ENCODE measurements at places on chromosomes 2 and 18.

DNA sequence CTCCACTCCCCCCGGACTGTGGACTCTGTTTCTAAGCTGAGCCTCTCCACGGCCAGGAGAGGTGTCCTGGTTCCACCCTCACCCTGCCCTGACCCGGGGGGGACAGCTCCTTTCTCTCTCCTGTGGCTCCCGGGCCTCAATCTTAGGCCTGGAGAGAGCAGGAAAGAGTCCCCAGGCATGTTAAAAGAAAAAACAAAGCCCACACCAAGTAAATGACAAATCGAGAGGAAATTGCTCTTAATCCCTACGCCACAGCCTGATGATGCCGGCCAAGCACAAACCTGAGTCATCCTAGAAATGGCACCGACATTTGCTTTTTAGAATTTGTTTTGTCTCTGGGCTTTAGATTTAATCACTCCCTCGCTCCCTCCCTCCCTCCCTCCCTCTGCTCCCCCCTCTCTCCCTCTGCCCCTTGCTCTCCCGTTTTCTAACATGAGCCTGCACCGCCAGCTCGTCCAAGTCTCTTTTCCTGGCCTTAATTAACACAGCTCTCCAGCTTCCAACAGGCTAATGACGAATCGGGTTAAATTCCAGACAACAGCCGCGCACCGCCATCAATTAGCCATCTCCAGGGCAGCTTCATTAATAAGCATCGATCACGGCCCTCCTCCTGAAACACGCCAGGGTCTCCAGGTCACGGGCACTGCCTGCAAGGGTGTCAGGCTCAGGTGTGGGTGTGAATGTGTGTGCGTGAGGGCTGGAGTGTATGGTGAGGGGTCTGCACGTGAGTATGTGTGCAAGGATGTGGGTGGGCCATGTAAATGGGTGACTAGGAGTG is 230.8 kb downstream of the CELF4 start:
- DNase-seq, result no peak

- DNase-seq, result no peak
Observed at GRCh38 chr2:114661971-114662939, 219.8 kb downstream of the DPP10 start.

- peak; percentile 32 for DNase-seq
Observed at GRCh38 chr2:222982010-222982908, 69.7 kb upstream of the KCNE4 start.

GRCh38 chr2:157427003-157427921 is 16.6 kb downstream of the CYTIP start:
- DNase-seq, result no peak

DNA sequence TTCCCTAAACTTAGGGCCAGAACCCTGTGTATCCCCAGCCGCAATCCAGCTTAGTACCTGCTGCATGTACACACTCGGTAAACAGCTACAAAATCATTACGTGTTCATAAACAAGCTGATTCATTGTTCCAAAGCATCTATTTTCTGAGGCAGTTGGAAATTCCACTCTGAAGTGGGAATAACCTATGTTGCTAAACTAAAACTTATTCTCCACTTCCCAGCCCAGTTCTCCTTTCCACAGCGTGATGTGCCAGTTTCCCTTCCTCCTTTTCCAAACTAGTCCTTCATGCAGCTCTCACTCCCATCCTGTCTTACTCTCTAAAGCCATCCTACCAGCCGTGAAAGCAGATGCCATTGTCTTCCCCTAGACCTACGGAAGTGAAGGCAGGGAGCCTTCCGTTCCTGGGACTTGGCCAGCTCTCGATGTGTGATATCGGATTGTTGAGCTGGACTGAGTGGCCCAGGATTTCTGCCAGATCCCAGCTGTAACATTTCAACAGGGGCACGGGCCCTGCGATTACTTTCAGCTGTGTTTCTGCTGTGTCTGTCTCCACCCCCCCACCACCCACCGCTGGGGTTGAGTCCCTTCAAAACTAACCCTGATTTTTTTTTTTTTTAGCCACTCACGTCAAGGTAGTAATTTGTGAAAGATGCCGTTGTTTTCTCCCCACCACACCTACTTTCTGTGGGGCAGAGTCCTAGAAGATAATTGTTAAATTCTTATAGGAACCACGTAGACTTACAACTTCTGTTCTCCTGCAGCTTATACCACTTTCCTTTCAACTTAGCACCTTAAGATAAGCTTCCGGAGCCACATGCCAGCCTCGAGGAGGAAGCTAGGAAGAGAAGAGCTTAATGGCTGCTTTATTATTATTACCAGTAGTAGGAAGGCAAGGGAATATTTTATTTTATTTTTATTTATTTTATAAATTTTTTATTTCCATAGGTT is 100.9 kb downstream of the CRIM1 start:
- DNase-seq, result no peak

- DNase-seq, result no peak
Observed at GRCh38 chr2:207505728-207506127, 24.0 kb upstream of the CREB1 start.

DNA sequence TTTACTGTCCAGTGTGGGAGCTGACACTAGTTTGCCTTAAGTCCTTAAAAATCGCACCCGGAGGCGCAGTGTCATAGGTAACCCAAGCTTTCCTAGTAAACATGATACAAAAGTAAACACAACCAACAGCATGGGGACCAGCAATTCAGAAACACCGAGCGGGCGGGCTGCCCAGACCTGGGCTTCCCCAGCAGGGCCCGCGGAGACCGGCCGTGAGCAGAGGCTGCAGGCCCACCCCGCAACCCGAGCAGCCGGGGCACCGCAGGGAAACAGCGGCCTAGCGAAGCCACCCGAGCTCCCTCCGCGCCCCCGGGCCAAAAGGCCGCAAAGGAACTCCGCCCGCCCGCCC is 296 bp downstream of the TTC21B start:
- peak; percentile 28 for DNase-seq

DNA sequence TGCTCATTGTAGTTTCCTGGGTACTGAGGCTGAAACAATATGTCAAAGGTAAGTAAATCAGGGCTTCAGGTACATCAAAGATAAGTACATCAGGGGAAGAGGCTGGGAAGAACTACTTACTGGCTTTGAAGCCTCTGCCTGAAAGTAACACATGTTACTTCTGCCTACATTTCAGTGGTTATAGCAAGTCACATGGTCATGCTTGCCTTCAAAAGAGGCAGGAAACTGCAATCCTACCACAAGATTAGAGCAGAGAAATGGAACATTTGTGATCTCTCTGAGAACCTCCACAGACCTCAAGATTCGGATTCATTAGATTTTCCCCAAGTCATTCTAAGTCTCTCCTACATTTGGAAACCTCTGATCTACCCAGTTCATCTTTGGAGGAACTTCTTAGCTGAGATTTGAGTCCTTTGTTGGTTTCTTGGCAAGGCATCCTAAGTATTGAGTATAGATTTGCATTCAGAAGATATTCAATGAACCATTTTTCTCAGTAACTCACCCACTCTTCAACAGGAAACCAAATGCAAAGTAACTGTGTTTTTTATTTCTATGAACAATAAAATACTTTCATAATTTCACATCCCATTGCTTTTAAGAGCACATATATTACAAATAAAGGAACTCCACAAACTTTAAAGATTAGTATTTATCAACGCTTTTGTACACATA is 48.5 kb upstream of the CCDC195 start:
- no peak for DNase-seq

GRCh38 chr2:149099298-149099697 is 60.8 kb downstream of the LYPD6B start:
- no peak for DNase-seq

- no peak for DNase-seq
Observed at GRCh38 chr2:177724398-177725287, 332.1 kb downstream of the AGPS start.

DNA sequence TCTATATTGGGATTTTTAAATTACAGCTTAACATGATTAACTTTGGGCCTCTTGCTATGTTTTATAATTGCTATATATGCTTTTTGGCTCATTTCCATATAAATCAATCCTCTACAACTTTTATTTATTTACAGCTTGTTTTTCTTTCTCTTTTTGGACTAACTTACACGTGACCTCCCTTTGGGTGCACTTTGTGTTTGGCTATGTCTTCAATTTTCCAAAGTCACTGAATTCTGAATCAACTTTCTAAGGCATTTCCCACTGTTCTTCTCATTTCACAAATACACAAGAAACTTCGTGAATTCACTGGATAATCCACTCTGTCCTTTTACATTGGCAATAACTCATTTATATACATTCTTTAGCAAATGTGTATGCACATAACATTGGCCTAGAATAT is 5.4 kb upstream of the CPS1 start:
- DNase-seq, result no peak

DNA sequence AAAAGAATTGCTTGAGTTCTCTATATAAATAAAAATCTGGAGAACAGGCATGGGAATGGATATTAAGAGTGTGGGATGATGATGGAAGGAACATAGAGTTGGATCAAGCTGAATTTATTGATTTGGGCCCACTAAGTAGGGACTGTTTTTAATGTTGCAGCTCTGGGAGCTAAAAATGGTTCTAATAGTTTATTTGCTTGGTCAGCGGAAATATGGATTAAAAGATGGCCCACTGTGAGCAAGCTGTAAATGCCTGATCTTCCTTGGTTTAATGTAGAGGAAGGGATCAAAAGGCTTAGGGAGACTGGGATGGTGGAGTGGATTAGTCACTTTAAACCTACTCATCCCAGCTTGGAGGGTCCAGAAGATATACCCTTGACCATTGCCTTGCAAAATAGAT is 429.4 kb upstream of the NXPH2 start:
- DNase-seq, result no peak

DNA sequence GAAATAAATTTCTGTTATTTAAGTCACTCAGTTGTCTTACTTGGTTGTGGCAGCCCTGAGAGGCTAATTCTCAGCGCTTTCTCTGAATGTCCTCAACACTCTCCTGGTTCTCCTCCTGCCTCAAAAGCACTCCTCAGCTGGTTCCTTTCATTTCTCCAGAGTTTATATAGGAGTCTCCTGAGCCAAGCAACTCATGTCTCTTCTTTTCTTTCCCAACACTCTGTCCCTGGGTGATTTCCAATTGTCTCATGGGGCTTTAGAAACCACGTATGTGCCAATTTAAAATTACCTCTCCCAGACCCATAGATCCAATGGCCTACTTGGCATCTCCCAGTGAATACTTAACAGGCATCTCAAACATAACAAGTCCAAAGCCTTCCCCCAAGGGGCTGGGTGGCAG is 184.3 kb downstream of the TTC32 start:
- no peak for DNase-seq

DNA sequence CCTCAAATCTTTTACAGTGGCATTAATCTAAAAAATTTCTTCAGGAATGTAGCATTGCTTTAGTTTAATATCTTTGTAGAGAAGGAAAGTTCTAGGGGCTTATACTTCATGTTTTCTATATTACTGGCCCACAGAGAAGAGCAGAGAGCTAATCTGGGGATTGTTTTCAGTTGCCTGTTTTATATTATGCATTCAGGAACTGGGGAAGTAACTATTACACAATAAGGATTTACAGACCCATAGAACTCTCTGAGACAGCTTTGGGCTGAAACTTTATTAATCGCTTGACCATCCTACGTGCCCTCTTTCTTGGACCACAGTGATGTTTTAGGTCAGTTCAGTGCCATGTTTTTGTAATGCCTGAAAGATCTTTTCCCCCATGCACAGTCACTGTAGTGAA is 29.9 kb downstream of the BIRC6 start:
- DNase-seq, result no peak

- no peak for DNase-seq
Observed at GRCh38 chr2:200922439-200922838, 33.3 kb downstream of the NIF3L1 start.

GRCh38 chr18:24319757-24320156 is 77.9 kb downstream of the OSBPL1A start:
- no peak for DNase-seq

DNA sequence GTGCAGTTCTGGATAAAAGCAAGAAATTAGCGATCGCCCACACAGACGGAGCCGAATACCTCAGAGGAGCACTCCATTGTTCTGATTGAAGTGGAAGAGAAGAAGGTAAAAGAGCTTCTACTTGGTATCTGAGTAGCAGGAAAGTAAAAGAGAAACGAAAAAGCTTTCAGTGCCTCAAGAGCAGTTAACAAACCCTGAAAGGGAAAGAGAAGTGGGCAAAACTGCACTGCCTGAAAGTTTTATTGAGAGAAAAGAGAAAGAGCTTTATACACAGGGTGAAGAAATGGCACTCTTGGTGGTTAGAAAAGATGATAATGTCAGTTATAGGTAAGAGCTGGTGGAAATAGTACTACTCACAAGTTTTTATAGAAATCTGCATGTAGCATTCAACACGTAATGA is 192.8 kb downstream of the CDCA7 start:
- DNase-seq, result no peak

- DNase-seq, result no peak
Observed at GRCh38 chr2:238816291-238816690, 31.6 kb upstream of the TWIST2 start.

GRCh38 chr2:69674316-69674670 is 30.8 kb upstream of the AAK1 start:
- DNase-seq, result peak; percentile 87

GRCh38 chr2:232795920-232796319 is 19.6 kb upstream of the KCNJ13 start:
- DNase-seq, result no peak

- peak; percentile 26 for DNase-seq
Observed at GRCh38 chr2:213490087-213490486, 205.8 kb downstream of the SPAG16 start.

DNA sequence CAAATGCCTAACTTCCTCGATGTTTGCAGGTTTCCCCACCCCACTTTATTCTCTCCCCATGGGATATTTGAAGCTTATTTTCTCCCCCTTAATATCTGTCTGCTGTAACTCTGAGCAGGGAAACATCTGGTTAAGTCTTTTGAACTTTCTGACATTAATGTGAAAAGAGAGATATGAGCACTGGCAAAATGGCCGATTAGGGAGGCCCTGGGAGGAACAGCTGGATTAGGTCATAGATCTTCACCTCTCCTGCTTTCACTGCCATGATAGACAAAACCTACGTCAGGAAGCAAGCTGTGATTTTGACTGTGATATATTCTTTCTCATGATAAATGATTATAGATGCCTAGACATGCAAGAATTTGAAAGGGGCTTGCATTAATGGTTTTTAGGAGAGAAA is 43.6 kb downstream of the LYPD6B start:
- DNase-seq, result no peak

DNA sequence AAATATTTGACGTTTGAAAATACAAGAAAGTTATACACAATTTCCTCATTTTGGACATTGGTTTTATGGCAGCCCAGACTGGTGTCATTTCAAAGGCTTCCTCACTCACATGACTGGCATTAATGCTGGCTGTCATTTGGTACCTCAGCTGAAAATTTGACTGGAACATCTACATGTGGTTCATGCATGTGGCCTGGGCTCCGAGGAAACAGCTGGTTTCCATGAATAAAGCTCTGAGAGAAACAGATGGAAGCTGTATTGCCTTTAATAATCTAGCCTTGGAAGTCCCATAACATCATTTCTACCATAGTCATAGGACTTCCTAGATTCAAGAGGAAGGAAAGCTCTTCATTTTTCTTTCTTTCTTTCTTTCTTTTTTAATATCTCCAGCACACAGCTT is 42.9 kb upstream of the RIT2 start:
- DNase-seq, result no peak
